Uterus (tissue), 4 donors: ENCODE measurements at places on chromosomes 2 and 18. TPM values are rescaled to one million over a fixed set of nuclear protein-coding genes. Genes with fewer than 3 reads are reported as not detected.
A peak's percentile ranks its signal among the peaks of the same experiment; 100 is the strongest.

- H3K27ac ChIP-seq = no peak overlapping the region
- DNase-seq = no peak
- peaks cover 2% of the 10 kb centered on the region for H3K27me3 ChIP-seq
- no peaks in the 10 kb centered on the region for H3K4me1 ChIP-seq
- no peaks in the 10 kb centered on the region for H3K36me3 ChIP-seq
Measured at GRCh38 chr2:220574038-220574437, 946.6 kb downstream of the SLC4A3 start.

GRCh38 chr2:46315103-46315890 lies 18.1 kb downstream of the EPAS1 start:
- DNase-seq = peak; percentile 98
- peaks cover 16% of the 10 kb centered on the region for H3K4me1 ChIP-seq
- H3K27ac ChIP-seq = peak overlapping the region; percentile 93
- no peaks in the 10 kb centered on the region for H3K36me3 ChIP-seq
- H3K27me3 ChIP-seq = no peaks in the 10 kb centered on the region

DNA sequence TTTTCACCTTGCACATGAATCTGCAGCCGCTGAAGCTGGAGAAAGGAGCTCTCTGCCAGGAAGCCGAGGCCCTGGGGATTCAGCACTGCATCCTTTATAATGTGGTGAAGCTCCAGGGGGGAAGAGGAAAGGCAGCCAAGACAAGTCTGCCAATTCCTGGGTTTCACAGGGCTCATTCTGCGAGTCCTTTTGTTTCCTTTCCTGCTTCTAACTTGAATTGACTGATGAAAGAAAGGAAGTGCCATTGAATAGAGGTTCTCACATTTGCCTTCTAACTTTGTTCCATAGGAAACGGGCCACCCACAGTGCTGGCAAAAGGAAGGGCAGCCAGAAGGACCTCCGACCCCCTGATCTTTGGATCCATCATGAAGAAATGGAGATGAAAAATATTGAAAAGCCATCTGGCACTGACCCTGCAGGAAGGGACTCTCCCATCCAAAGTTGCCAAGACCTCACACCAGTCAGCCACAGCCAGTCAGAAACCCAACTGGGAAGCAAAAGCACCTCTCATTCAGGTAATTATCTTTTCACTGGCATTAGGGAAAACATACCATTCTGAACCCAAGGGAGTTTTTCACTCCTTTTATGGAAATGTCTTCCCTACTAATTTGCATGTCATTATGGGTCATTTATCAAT lies 765.4 kb downstream of the MBD2 start:
- H3K27me3 ChIP-seq = no peaks in the 10 kb centered on the region
- H3K4me3 ChIP-seq = no peak overlapping the region
- H3K27ac ChIP-seq = no peak overlapping the region
- H3K4me1 ChIP-seq = no peaks in the 10 kb centered on the region
- no peaks in the 10 kb centered on the region for H3K36me3 ChIP-seq
- no peak for DNase-seq

- no peak overlapping the region for H3K4me3 ChIP-seq
- H3K36me3 ChIP-seq = no peaks in the 10 kb centered on the region
- H3K4me1 ChIP-seq = no peaks in the 10 kb centered on the region
- no peak for DNase-seq
Measured at GRCh38 chr2:215395687-215396460, 40.0 kb downstream of the FN1 start.

ERBB4 gene
- total RNA-seq = 0.59 TPM

DNA sequence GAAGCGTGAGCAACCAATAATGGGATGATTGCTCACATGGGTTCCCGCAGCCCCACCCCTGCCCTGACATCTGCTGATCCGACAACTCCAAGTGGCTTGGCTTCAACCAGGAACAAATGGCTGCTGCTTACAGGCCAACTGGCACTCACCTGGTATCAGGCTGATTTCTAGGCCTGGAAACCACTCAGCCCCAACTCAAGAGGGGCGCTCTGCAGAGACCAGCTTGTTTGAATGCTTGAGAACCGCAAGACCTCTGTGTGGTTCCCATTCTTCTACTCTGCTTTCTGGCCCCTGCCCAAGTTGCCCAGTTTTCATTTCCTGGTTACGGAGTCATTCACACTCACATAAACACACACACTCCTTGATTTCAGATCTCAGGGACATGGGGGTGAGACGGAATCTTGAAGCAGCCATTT lies 52.0 kb downstream of the TNP1 start:
- H3K4me1 ChIP-seq = no peaks in the 10 kb centered on the region
- no peaks in the 10 kb centered on the region for H3K27me3 ChIP-seq

DNA sequence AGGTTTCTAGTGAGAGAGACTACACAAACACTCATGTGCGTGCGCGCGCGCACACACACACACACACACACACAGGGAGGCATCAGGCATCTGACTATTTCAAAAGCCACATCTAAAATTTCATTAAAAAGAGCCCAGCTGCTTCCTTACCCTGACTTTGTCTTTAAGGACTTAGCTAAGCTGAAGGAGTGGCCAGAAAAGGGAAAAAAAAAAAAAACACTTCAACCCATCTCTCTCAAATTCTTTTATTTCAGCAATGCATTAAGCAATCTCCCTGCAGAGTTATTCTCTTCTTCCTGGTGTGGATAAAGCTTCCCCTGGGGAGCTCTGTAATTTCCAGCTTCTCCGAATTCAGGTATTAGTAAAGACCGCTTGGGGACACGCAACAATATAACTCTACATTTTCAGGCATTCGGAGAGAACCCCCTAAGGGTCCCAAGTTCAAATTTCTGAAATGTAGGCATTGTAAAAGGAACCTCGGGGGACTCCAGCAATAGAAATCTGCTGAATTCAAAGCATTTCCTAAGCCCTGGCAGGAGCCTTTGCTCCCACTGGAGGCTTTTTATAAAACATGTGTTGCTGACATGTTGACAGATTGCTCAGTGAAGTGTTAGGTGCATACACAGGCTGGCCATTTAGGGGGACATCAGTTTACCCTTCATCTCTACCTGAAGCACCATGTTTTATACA lies 67.0 kb downstream of the ZNF521 start:
- no peaks in the 10 kb centered on the region for H3K27me3 ChIP-seq
- no peaks in the 10 kb centered on the region for H3K36me3 ChIP-seq
- peak overlapping the region; percentile 21 for H3K4me3 ChIP-seq
- peak overlapping the region; percentile 66 for H3K27ac ChIP-seq

XRCC5 gene
- total RNA-seq = 61.2 TPM

DNA sequence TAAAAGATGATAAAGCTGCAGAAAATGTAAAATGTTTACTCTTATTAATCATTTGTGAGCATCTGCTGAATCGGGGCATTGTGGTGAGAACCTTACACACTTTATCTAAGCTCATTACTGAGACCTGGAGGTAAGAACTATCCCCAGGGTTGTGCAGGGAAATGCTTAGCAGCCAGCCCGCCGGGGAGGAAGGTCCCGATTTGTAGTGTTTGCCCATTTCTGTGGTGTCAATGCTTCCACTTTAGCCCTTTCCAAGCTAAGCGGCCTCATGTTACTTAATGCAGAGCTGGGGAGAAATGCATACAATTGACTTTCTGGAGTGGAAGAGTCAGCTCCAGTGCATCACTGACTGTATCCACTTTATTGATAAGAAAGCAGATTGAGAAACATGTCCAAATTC lies 20.8 kb upstream of the KCNK3 start:
- no peak for DNase-seq
- no peak overlapping the region for H3K4me3 ChIP-seq
- H3K4me1 ChIP-seq = no peaks in the 10 kb centered on the region
- H3K36me3 ChIP-seq = no peaks in the 10 kb centered on the region

SCG2 gene
- 0.95 TPM for total RNA-seq

DNA sequence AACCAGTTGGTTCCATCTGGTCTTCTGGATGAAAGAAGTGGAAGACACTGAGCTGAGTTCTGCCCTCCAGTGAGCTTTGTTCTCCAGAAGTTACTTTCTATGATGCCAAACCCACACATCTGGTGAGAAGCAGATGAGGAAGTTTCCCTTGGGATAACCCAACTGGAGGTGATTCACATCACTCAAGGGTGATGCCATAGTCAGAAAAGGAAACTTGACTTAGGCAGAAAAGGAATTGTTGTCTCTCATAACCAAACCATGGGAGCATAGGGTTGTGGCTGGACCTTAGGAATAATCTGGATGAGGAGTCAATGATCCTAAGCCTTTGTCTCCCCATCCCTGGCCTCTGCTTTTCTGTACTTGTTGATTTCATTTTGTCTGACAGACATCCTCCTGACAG lies 43.7 kb downstream of the CDC42EP3 start:
- no peak for DNase-seq
- no peak overlapping the region for H3K4me3 ChIP-seq
- H3K36me3 ChIP-seq = no peaks in the 10 kb centered on the region
- no peaks in the 10 kb centered on the region for H3K4me1 ChIP-seq

- H3K36me3 ChIP-seq = no peaks in the 10 kb centered on the region
- no peak overlapping the region for H3K27ac ChIP-seq
- DNase-seq = no peak
- H3K4me3 ChIP-seq = no peak overlapping the region
Measured at GRCh38 chr2:121297217-121297830, 12.3 kb upstream of the TFCP2L1 start.

- H3K36me3 ChIP-seq = no peaks in the 10 kb centered on the region
- H3K4me3 ChIP-seq = no peak overlapping the region
- H3K4me1 ChIP-seq = no peaks in the 10 kb centered on the region
Measured at GRCh38 chr2:134131681-134132489, 122.0 kb upstream of the MGAT5 start.

C1D gene
- 33.8 TPM for total RNA-seq

AMER3 gene
- 0.21 TPM for total RNA-seq

GRCh38 chr2:231521443-231521842 lies 8.8 kb downstream of the NMUR1 start:
- H3K4me3 ChIP-seq = no peak overlapping the region
- DNase-seq = no peak
- H3K4me1 ChIP-seq = no peaks in the 10 kb centered on the region
